ENCODE measurements at places on chromosomes 6 and 20.

- no peak for DNase-seq
Observed at GRCh38 chr6:12923644-12924235, 207.2 kb downstream of the PHACTR1 start.

- no peak for DNase-seq
Observed at GRCh38 chr20:15923030-15923776, 650.0 kb downstream of the KIF16B start.

DNA sequence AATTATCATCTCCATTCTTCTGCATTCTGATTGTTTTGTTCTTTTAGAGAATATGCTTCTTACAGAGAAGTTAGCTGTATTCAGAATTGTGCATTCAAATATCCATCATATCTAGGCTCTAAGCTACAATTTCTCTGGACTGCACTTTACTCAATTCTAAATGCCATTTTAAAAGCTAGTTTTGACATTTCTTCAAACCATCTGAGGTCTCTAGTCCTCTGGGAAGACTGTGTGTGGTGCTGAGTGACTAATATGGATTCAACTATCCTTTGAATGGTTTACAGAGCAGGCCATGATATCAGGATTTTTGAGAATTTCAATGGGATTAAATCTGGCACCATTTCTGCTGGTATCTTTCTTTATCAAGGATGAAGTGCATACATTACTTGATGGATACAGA, 285.7 kb downstream of the BTBD3 start:
- DNase-seq: no peak

DNA sequence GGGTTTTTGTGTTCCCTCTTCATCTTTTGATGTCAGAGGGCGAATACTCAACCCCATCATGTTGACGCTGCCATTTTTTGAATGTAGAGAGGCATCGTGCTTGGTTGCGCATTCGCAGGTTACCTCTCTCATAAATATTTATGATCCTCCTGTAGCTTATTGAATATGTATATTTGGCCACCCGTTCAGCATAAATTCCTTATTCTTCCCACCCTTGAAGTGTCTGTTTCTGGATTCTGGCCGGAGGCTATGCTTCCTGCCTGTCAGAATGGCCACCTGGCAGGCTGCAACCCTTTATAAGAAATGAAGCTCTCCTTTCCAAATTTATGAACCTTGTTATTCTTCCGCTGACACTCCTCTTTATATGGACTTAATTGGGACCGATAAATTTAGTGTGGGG, 40.9 kb downstream of the FAM50B start:
- DNase-seq: no peak

DNA sequence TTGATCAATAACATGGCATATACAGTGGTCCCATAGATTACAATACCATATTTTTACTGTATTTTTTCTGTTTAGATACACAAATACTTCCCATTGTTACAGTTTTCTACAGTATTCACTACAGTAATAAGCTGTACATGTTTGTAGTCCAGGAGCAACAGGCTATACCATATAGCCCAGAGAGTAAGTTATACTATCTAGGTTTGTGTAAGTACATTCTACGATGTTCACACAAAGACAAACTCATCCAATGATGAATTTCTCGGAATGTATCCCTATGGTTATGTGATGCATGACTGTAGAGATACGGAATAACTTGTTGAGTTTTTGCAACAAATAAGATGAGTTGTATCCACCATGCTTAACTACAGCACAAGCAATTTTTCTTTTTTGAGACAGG, 3.6 kb upstream of the MYO6 start:
- no peak for DNase-seq

- no peak for DNase-seq
Observed at GRCh38 chr6:16849988-16850680, 88.9 kb upstream of the ATXN1 start.

GRCh38 chr6:36688063-36688738, 9.4 kb upstream of the RAB44 start:
- no peak for DNase-seq

DNA sequence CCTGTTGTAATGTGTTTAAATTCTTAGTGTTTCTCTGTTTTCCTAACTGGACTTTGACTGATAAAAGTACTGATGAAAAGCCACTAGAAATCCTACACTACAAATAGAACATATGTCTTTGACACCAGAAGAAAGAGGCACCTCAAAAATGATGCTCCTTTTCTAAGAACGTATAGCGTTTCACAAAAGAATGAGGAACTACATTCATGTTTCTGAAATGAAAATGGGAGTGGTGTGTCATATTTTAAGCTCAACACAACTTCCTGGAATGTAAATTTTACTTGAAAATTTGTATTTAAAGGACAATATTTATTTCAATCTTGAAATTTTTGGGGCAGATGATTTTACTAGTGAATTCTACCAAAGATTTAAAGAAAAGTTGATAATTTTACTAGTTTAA, 35.3 kb downstream of the KIAA0408 start:
- DNase-seq: no peak

DNA sequence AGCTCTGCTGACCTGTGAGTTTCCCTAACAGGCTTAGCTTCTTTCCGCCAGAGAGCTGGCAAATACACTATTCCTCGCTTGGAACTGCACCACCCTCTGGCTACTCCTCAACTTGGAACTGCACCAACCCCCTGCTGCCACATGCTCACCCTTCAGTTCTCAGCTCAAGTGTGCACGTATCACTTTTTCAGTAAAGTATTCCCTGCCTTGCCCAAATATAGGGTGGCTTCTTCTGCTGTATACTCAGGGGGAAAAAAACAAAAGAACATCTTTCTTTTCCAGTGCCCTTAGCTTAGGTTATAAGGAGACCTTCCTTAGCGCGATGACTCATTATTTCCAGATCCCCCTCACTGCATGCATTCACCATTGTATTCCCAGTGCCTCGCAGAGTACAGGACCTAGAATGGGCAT, 21.2 kb downstream of the GNAS-AS1 start:
- DNase-seq: no peak

GRCh38 chr6:20415712-20416454, 14.2 kb downstream of the E2F3 start:
- DNase-seq: no peak

DNA sequence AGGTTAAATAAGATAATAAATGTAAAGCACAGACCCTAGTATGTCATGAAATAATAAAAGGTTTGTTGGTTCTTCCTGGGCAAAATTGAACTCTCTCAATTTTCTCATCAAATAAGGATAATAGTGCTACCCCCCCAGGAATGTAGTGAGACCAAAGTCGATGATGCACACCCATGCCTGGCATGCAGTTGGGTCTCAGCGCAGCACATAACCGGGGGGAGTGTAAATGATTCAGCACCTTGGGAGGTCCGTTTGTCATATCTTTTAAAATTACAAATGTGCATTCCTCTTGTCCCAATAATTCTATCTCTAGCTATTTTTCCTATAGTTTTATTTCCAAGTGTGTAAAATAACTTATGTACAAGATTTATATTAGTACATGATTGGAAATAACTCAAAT, 31.3 kb upstream of the CCDC167 start:
- no peak for DNase-seq

- peak; percentile 65 for DNase-seq
Observed at GRCh38 chr6:27176523-27177484, 70.7 kb upstream of the PRSS16 start.

DNA sequence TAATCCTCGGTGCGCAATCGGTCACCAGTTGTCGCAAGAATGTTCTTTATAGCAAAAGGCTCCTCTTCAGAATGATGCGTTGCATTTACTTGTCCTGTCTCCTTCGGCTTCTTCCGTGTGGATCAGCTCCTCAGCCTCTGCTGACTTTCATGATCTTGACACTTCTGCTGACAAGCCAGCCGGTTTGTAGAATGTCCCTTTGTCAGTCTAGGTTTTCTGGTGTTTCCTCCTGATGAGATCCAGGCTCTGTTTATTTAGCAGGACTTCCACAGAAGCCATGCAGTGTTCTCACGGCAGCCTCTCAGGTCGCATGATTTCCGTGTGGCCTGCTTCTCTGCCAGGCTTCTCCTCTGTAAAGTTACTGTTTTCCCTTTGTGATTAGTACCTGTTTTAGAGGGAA, 66.9 kb downstream of the STX11 start:
- no peak for DNase-seq

- no peak for DNase-seq
Observed at GRCh38 chr20:58981628-58982364, 740 bp downstream of the NELFCD start.

Measured in stimulated activated CD4-positive, alpha-beta T cell treated with anti-CD3 and anti-CD28 coated beads, Interleukin-4, amount 100 ng/mL, for 48 hours (primary cell).